Endodermal cell (in vitro differentiated cells): ENCODE measurements at places on chromosomes 3 and 15.

DNA sequence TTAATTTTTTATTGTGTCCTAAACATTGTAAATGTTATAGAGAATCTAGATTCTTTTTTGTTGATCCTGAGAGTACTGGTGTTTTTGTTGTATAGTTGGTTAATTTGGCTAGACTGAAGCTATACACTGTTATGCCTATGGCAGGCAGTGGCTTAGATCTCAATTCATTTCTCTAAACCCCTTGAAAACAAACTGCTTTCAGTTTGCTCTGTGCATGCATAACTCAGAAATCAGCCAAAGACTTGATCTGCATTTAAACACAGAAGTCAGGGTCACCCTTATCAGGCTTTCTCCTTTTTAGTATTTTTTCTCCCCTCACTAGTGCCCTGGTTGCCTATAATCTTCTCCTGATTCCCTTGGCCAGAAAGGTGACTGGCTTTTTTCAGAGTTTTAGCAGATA is 349.5 kb upstream of the MANF start:
- DNase-seq: no peak

DNA sequence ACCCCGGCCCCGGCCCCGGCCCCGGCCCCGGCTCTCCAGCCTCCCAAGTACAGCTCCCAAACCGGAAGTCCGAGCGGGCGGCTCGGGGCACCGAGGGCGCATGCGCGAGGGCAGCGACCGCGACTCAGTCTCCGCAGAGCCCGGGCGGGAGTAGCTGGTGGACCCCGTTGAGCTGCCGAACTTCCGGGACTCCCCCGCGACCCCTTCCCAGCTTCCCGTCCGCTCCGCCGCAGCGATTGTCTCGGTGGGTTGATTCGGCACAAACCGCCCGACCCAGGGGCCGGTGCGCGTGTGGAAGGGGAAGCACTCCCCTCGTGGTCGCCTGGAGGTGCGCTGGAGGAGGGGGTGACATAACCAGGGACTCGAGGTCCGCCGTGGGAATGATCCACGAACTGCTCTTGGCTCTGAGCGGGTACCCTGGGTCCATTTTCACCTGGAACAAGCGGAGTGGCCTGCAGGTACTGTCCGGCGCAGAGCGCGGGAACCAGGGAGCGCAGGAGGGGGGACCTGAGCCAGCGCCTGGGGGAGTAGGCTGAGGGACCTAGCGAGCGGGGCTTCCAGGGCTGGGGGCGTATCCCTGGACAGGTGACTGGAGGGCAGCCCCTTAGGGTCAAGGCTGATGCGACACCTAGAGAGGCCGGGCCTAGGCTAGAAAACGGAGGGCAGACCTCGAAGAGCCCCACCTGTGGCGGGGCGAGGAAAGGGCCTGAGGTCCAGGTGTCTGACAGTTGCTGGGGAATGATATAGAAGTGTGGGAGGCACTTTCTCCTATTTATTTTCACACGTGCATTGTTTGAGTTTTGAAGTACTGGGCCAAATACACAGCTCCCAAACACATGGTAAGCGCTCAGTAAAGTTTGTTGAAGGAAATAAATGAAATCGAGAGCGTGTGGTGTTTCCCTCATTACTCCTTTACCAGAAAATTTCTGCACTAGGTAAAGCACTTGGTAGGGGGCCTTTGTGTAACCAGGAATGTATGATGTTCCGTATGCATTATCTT is at the start of the genes TUBGCP4 and ZSCAN29:
Gene TUBGCP4, plus strand, starts transcription at position 127 of the 1,000 bp plus-strand sequence. Its CDS starts 254 bp downstream, at position 381.
Gene ZSCAN29, minus strand, starts transcription at position 69 of the 1,000 bp plus-strand sequence. CDS start 1,130 bp downstream, outside the sequence.
- peak; percentile 97 for DNase-seq

DNA sequence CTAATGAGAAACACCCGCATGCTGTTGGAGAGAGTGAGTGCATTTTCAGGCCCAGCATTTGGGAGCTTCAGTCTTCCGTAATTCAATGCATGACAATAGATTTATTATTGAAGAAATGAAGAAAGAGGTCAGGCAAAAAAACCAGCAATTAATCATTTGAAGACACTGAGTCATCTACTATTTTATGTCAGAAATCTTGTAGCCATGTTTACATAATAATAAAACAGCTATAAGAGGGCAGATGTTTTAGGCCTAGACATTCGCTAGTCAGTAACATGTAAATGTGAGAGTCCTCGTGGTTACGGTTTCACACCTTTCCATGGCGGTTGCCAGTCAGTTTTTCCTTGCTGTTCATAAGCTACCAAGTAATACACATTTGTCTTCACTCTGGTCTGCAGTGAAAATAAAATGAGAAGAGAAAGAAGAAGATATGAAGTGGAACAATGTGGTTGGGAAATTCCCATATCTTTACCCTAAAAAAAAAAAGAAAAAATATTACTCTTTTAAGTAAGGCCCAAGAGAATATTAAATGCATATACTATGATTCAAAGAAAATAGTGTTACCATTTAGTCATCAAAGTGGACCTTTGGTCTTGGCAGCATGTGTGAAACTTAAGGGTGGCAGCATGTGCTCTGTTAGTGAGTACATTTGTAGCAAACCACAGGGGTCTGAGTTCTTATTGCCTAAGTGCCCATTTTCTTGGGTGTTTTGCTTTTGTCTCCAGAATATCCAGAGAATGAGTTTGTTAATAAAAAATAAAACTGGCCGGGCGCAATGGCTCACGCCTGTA is 140.5 kb upstream of the TBL1XR1 start:
- no peak for DNase-seq

DNA sequence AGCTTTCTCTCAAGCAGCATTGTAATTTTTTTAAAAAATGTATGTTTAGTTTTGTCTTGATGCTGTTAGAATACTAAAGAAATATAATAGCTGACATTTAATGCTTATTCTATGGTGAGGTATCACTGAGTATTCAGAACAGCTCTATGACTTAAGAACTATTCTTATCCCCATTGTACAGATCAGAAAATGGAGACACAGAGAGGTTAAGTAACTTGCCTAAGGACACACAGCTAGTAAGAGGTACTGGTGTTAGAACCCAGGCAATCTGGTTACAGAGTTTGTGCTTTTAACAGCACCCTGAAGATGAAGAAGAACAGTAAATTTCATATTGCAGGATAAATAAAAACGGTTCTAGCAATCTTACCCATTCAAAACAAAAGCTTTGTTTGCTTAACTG is 15.5 kb downstream of the PLA2G4D start:
- DNase-seq: no peak

DNA sequence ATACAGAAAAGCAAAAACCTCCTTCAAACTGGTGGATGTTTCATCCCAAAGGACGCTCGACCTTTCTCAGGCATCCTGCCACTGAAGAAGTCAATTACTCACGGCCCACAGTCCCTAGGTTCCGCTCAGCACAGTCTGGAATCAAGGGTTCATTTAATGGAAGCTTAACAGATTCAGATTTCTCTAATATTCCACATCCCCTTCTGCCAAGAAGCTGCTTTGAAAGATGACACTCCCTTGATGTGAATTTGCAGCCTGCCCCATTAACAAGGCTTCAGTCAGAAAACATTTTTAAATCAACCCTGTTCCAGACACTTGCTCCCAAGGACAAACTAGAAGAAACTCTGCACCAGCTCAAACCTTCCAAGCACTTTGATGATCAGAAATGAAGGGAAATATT is 81.2 kb downstream of the LIPC start:
- peak; percentile 5 for DNase-seq

GRCh38 chr15:64560998-64561397 is 100.6 kb downstream of the ZNF609 start:
- no peak for DNase-seq

- DNase-seq: no peak
These were observed 20.2 kb downstream of the TGFBR2 start for GRCh38 chr3:30626443-30627180.

- DNase-seq: no peak
These were observed 35.4 kb downstream of the MFSD1 start for GRCh38 chr3:158837240-158837639.

- peak; percentile 89 for DNase-seq
These were observed 79.0 kb upstream of the CDV3 start for GRCh38 chr3:133494469-133494868.

GRCh38 chr3:153210146-153210545 is 48.1 kb downstream of the RAP2B start:
- DNase-seq: peak; percentile 63

DNA sequence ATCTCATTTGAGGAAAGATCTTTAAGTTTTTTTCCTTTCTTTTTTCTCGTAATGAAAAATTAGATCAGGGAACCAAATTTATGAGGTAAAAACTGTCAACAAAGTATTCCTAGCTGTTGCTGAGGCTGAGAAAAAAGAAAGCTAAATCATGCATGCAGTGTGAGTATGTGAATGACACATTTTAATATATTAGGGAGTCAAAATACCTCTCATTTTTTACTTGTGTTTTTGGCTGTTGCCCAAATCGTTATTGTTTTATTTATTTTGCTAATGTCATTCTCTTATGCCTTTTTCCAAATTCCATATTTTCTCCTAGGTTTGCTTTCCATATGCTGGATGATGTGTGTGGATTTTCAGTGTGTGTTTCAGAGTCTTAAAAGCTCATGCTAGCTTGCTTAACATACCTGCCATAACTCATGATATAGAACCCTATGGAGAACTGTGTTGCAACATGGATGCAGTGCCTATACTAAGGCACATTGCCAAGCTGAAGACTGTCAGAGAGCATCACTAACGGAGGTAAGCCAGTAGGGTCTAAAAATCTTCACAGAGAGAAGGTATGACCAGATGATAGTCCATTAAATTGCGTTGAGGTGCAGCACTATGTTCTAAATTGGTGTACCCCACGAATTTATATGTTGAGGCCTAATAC is 629.5 kb upstream of the KCNMB2 start:
- no peak for DNase-seq

DNA sequence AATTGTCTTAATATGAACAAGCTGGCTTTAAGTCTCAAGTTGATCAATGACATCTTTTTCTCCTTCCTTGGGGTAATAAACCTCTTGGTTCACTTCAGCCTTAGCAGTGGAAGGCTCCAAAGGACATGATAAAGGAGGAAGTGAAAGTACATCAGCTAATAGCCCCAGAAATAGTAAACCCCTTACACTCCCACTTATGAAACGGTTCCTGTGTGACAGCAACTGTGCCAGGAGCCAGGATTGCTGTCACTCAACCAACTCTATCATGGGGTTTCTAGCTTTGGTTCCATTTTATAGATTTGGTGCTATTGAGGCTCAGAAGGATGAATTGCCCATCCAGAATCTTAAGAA is 216.7 kb downstream of the ABHD5 start:
- no peak for DNase-seq

- DNase-seq: no peak
These were observed 46.2 kb downstream of the C3orf38 start for GRCh38 chr3:88195951-88196434.

- DNase-seq: no peak
These were observed 29.8 kb downstream of the DNAJC19 start for GRCh38 chr3:180959691-180960090.

DNA sequence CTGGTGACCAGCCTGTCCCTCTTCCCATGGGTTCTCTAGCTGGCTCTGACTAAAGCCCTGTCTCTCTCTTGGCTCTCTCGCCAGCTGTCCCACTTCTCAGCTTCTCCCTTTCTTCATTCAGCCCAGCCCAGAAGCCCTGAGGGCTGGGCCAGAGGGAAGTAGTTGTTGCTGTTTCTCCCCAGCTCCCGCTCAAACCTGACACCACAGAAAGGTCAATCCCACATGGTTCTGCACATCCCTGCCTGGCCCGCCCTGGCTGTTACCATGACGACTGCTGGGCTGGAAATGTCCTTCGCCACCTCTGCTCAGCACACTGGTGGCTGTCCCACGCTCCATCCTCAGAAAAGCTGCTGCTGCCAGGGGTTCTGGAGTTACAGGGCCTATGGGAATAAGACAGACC is 25.9 kb downstream of the CCDC32 start:
- DNase-seq: no peak

DNA sequence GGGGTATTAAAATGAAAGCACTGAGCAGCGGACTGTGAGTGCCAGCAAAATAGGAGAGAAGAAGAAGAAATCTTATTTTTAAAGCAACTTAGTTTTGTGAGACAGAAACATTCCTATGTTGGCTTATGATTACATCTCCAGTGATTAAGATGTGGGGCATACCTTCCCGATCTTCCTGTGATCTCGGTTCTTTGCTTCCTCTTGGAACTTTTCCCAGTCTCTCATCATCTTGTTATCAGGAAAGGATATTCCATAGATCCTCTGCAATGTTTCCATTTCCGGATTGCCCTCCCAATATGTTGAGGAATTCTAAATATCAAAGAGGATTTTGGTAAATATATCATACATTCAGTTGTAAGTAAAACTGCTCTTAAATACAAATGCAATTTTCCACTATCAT is 22.2 kb downstream of the TARS3 start:
- no peak for DNase-seq

- no peak for DNase-seq
These were observed 404.8 kb upstream of the THBS1 start for GRCh38 chr15:39176030-39176429.

GRCh38 chr3:74711913-74712512 is 97.6 kb upstream of the CNTN3 start:
- no peak for DNase-seq

GRCh38 chr3:38038447-38038911 is 529 bp upstream of the DLEC1 start:
- DNase-seq: no peak

GRCh38 chr3:197224034-197224444 is 74.4 kb downstream of the DLG1 start:
- no peak for DNase-seq

DNA sequence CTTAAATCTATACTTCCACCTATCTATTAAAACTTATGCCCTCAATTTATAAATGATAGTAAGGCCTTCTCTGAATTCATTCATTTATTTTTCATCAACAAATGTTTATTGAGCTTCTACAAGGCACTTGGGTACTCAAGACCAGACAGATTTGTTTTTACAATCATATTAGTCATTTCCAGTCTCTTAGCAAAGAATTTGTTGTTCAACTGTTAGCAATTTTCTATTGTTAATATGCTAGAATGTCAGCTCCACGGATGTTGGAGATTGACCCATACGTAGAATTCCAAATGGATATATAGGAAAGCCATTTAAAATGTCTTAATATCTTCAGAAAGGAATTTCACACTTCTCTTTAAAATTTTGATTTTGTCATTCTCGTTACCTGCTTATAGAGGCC is 36.7 kb downstream of the ZBTB38 start:
- DNase-seq: no peak

DNA sequence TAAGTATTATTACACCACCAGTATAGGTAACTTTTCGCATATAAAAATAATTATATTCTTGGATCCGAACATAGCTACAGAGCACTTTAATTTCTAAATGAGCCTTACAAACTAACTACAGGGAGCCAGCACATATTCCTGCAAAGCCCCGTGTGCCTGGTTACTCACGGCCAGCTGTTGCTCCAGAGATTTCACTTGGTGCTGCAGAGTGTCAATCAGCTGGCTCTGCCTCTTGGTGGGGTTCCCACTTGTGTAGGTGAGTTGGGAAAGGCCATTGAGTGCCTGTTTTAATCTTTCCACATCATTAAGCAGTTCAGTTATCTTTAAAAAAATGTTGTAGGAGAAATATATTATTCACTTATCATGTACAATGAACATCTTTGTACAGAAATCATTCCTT is 98.9 kb downstream of the UACA start:
- no peak for DNase-seq

DNA sequence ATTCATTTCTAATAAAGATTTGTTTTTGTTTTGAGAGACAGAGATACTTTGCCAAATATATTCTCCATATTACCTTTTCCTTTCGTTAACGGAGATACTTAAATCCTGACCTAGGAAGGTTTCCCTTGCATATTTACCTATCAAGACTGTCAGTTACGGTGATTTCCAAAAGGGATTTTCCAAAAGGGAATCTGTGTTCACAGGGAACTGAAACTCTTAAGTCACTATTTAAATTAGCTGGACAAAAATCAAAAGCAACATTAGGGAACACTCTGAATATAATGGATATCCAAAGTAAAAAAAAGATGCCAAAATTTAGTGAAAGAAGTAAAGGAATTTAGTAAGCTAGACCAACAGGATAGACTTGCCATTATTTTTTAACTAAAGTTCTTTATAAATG is 576 bp downstream of the LRRFIP2 start:
- no peak for DNase-seq

GRCh38 chr15:99450896-99451358 is 114.9 kb upstream of the MEF2A start:
- peak; percentile 33 for DNase-seq
